H9 (cell line): ENCODE measurements at places on chromosomes 3 and 15. TPM values are rescaled to one million over a fixed set of nuclear protein-coding genes. Genes with fewer than 3 reads are reported as not detected.
A peak's percentile ranks its signal among the peaks of the same experiment; 100 is the strongest.

DNA sequence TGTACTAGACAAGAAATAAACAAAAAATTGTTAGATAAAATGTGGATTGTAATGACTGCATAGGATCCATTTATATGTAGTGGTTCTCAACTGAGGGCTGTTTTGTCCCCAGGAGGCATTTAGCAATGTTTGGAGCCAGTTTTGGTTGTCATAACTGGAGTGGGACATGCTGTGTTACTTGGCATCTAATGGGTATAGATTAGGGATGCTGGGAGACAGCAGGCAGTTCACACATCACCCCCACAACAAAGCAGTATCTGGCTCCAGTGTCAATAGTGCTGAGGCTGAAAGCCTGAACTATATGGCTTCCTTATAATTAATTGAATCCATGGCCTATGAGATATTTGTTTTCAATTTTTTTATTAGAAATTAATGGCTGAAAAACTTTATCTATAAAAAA lies 72.0 kb upstream of the SAMMSON start:
- DNase-seq: no peak

DNA sequence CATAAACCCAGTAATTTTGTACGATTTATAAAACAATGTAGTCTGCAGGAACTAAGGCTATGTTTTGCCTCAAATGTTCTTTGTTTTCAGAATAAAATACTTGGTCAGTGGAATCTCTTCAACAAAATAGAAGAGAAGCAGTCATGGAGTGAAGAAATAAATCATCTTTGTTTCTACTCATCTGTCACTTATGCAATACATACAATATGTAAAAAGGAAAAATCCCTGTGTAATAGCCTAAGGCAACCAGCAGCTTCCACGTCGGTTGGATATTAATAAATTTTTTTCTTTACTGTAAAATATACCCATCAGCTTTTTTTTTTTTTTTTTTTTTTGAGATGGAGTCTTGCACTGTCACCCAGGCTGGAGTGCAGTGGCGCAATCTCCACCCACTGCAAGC lies 5.2 kb upstream of the WDR5B start:
- DNase-seq: no peak

AP3B2 gene
- total RNA-seq: 9.8 and 10.6 TPM in 2 replicates

GRCh38 chr3:3316521-3316920 lies 137.0 kb upstream of the CRBN start:
- DNase-seq: no peak

DNA sequence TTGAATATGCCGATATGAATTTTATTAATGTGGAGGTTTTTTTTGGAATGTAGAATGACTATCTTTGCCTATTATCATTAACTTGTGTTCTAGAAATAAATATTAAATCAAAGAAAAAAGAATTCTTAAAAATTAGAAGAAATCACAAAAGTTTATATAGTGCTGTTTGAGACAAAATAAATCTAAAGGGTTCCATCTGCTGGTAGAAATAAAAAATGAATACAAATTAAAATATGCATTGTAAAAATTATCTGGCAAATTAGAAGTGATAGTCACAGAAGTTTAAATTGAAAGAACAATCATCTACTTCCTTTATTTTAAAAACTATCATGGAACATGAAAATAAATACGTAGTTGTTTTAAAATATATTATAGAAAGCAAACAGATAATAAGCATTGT lies 22.7 kb upstream of the ZBTB20 start:
- DNase-seq: no peak

LOXL1 gene
- 6.9 and 9.1 TPM in 2 replicates for total RNA-seq

DNA sequence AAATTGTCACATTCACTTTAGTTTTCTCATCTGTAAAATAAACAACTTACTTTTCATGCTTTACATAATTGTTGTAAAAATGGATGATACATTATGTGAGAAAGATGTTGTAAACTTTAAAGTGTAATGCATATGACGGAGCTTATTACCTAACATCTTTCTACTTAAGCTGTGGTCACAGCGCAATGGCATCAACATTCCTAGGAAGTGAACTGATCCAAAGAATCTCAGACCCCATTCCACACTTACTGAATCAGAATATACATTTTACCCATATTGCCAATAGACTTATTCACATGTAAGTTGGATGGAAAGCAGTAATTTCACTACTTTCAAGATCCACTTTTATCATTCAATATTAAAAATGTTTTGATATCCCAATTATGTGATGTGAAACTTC lies 497.5 kb downstream of the FGF12 start:
- no peak for DNase-seq

- DNase-seq: no peak
These were observed 447.3 kb downstream of the TAFA4 start for GRCh38 chr3:68485051-68485450.

EXOG gene
- total RNA-seq: 14.1 and 15.0 TPM in 2 replicates

GRCh38 chr3:128077665-128078064 lies 25.4 kb downstream of the SEC61A1 start:
- no peak for DNase-seq

DNA sequence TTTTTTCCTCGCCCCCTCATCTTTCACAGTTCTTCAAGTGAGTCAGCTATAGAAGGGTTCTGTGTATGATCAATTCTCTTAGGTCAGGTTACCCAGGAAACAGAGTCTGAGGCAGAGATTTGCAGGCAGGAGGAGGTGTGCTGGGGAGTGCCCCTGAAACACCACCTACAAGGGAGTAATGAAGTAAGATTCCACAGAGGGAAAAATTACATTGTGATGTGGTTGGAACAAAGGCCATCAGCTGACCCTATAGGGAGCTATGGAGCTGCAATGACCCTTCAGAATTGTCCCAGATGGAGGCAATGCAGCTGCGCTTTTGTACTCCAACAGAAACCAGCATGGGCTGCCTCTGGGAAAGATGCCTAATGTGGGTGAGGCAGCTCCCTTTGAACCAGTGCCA lies 142.2 kb upstream of the CNTN3 start:
- DNase-seq: no peak

DNA sequence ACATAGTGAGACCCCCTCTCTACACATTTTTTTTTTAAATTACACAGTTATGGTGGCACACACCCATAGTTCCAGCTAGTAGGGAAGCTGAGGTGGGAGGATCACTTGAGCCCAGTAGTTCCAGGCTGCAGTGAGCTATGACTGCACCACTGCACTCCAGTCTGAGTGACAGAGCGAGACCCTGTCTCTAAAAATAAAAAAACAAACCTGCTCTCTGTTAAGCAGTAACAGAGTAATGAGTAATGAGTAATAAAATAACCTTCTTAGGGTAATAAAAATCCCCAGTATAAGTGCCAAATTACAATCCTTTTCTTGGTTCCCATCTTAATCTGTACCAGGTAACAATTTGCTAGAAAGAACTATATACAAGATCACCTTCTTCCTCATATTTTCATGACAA lies 65.9 kb upstream of the PLXND1 start:
- no peak for DNase-seq

GRCh38 chr3:70744536-70744935 lies 432.1 kb upstream of the MDFIC2 start:
- no peak for DNase-seq

DNA sequence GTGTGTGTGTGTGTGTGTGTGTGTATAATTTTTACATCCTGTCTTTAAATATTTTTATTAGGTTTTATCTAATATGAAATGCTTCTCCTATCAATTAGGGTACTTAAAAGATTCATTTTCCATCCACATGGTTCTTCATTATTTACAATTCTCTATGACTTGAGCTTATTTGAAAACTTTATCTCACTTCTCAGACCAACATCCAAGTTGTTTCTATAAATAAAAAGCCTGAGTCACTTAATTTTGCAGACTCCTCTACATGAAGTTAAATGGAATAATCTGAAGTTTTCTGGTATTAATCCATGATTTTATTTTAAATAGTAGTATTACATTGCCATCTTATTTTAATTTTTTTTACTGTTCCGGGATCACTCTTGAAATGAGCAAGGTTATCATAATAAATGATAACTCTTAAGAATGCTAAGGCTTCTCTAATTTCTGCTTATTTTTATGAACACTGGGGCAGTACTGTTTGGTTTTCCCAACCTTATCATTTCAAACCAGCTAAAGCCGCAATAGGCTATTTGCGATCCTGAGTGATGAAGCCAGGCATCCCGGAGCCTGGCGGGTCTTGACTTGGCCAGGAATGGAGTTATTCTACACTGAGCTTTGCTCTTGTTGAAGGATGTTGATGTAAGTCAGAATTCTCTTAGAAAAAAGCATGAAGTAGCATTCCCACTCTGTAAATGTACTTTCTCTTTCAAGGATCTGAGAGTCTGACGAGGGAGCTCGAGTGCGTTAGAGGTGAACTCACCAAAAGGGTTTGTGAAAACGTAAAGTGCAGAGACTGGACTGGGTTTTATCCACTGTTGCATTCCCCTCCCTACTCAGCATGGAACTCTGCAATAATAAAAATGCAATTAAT lies 220.2 kb upstream of the LRTM1 start:
- DNase-seq: no peak

DNA sequence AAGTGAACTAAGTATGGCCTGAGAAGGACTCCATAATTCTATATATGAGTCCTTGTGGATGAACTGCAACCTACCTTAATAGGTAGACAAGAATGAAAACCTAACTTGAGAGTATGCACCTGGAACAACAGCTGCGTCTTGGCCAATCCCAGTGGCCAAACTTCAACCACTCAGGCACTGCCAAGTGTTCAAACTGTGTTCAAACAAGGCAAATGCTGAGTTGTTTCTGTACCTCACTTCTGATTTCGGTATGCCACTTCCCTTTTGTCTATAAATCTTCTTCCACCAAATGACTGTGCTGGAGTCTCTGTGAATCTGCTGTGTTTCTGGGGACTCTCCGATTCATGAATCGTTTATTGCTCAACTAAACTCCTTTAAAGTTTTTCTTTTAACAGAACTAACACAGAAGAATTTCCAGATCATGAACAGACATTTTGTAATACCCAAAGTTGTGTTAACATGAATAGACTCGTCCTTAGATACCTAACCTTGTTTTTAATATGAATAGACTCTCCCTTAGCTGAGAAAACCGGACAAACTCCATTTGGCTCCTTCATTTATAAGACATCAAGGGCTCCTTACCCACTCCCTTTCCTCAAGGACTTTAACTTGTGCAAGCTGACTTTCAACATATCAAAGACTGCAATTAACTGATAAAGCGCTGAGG lies 4.1 kb downstream of the ZNF717 start:
- DNase-seq: no peak

KIF15 gene
- 25.0 and 25.8 TPM in 2 replicates for total RNA-seq

- no peak for DNase-seq
These were observed 34.7 kb downstream of the ZNF445 start for GRCh38 chr3:44442596-44443309.

GRCh38 chr3:120048355-120049041 lies 45.7 kb downstream of the GSK3B start:
- DNase-seq: no peak

KNG1 gene
- not detected in 2 replicates for total RNA-seq

DNA sequence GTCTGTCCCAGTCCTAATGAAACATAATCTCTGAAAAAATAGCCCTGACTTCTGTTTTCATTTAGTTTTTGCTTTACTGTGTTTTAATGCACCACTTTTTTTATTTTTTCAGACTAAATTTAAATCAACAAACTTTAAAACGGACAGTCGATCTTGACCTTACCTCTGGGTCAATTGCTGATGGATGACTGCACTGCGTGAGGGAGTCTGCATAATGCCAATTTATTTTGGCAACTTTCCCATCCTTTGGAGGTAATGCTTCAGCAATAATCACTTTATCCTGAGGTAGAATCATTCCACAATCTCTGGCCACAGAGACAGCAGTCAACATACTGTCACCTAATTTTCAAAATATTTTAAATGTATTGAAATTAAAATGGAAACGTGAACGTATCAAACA lies 32.5 kb upstream of the GP5 start:
- no peak for DNase-seq

GRCh38 chr15:31467361-31467760 lies 140.7 kb downstream of the KLF13 start:
- peak; percentile 8 for DNase-seq

GRCh38 chr15:83653639-83654378 lies at the start of gene ADAMTSL3:
ADAMTSL3 (plus strand) TSS chr15:83654123; CDS start chr15:83655762, 1,639 bp downstream.
- peak; percentile 69 for DNase-seq

TMEM40 gene
- total RNA-seq: not detected in 2 replicates

ABHD17C gene
- total RNA-seq: 21.5 and 25.1 TPM in 2 replicates

LRRC31 gene
- not detected in 2 replicates for total RNA-seq

GRCh38 chr15:57591822-57592367 lies at the start of gene MYZAP:
MYZAP (plus strand) TSS chr15:57591904; CDS start chr15:57592035, 131 bp downstream.
- peak; percentile 77 for DNase-seq

- no peak for DNase-seq
These were observed 146.9 kb upstream of the PTPRG start for GRCh38 chr3:61414456-61414855.

SCN11A gene
- total RNA-seq: 0.17 and 0.20 TPM in 2 replicates

CMTM8 gene
- 4.0 TPM in 2 replicates for total RNA-seq

DNA sequence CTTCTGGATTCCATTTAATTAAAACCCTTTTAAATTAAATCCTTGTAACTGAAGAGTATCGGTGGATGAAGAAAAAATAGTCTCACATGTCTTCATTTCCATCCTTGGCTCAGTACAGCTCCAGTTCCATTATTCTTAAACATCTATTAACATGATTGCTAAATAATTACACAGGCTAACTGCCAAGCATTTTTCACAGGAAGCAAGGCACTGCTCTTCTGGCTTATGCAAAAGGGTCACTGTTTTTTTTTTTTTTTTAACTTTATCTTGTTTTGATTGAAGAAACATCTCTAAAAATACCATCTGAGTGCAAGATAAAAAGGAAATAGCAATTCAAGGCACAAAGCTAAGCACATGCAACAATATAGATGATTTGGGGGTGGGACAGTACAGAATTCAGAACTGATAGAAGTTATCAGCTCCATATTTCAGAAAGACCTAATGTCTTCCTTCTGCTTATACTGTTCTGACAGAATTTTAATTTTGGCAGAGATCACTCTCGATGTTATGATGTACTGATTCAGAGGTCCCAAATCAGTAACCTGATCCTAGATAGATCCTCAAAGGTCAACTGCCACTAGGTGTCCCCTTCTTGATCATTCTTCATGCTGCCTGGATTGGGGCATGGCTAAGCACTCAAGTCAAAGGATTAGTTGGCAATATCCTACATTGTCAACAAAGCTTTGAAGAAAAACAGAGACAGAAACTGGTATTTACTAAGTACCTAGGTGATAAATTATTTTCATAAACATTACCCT lies 57.8 kb upstream of the ACTC1 start:
- no peak for DNase-seq

DNA sequence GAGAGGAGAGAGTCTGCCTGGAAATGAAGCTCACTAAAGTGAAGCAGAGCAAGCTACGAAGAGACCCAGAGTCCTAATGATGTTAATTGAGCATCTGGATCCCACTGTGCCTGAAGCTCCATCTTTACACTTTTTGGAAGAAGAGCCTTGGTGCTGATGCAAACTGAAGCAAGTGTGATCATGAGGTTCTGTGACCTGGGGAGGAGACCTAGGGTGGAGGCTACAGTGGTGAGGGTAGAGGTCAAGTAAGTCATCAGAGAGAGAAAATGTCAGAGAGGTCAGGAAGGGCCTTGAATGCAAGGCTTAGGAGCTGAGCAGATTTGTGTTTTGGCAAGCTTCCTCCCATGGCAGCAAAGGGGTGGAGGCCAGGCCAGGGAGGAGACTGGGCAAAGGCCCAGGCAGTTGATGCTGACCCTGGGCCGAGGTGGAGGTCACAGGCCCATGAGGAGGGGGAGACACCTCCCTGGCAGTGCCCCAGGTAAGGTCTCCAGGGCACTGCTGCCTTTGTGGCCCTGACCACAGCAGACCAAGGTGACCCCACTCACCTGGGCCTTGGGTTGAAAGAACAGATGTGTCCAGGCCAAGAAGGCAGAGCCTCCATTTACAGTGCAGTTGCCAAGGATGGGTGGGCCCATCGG lies 1.6 kb downstream of the GRIP2 start:
- DNase-seq: no peak

EPHA3 gene
- total RNA-seq: 0.59 and 0.66 TPM in 2 replicates
